Effector memory CD4-positive, alpha-beta T cell (primary cell): ENCODE measurements at places on chromosomes 7 and 10.

- H3K27me3 ChIP-seq, result no peaks in the 10 kb centered on the region
- no peak for DNase-seq
- H3K27ac ChIP-seq, result no peak overlapping the region
These were observed 7.2 kb upstream of the MBL2 start for GRCh38 chr10:52779541-52780390.

- H3K4me1 ChIP-seq, result no peaks in the 10 kb centered on the region
- H3K27me3 ChIP-seq, result no peaks in the 10 kb centered on the region
- H3K36me3 ChIP-seq, result no peaks in the 10 kb centered on the region
- no peak for DNase-seq
- no peak overlapping the region for H3K27ac ChIP-seq
These were observed 48.0 kb upstream of the ZNF365 start for GRCh38 chr10:62326176-62326575.

GRCh38 chr7:138590154-138590553 lies 111.0 kb downstream of the SVOPL start:
- DNase-seq, result no peak
- H3K4me3 ChIP-seq, result no peak overlapping the region
- no peaks in the 10 kb centered on the region for H3K27me3 ChIP-seq
- no peak overlapping the region for H3K27ac ChIP-seq
- peaks cover 6% of the 10 kb centered on the region for H3K36me3 ChIP-seq

- H3K36me3 ChIP-seq, result peaks cover 4% of the 10 kb centered on the region
- DNase-seq, result no peak
- H3K27ac ChIP-seq, result no peak overlapping the region
- no peaks in the 10 kb centered on the region for H3K4me1 ChIP-seq
- no peak overlapping the region for H3K4me3 ChIP-seq
These were observed 78.6 kb downstream of the LCOR start for GRCh38 chr10:96910488-96911395.

DNA sequence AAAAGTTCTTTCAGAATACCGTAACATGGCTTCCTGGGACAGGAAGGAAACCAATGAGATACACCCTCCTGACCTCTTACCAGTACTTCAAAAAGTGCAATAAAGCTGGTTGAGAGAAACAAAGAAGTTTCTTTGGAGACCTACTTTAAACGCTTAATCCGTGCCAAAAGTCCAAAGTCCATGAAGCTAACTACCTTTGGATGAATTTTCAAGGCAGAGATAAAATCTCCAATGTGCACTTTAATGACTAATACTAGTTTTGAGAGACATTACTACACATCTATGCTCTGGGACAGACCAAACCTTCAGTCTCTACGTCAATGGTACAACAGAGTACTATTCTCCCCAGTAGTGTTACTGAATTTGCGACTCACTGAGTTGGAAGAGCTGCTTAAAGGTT lies 46.1 kb downstream of the UBE2H start:
- no peaks in the 10 kb centered on the region for H3K36me3 ChIP-seq
- peaks cover 62% of the 10 kb centered on the region for H3K4me1 ChIP-seq
- DNase-seq, result no peak
- no peaks in the 10 kb centered on the region for H3K27me3 ChIP-seq

DNA sequence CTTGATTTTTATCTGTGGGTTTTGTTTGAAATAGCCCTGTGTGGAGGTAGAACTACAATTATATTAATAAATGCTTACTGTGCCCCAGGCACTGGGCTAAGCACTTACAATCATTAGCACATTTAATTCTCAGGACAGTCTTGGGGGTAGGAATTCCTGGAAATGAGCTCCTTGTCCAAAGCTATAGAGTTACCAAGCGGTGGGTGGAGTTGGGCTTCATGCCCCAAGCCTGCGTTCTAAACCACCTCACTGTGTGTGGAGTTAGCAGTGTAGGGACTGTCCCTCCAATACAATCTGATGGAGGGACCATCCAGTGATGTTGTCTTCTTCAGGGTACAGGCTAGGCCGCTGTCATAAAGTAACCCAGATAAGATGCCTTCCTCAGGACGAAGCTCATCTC lies 49.7 kb downstream of the PALD1 start:
- no peak overlapping the region for H3K4me3 ChIP-seq
- H3K4me1 ChIP-seq, result no peaks in the 10 kb centered on the region
- no peaks in the 10 kb centered on the region for H3K36me3 ChIP-seq
- DNase-seq, result no peak

DNA sequence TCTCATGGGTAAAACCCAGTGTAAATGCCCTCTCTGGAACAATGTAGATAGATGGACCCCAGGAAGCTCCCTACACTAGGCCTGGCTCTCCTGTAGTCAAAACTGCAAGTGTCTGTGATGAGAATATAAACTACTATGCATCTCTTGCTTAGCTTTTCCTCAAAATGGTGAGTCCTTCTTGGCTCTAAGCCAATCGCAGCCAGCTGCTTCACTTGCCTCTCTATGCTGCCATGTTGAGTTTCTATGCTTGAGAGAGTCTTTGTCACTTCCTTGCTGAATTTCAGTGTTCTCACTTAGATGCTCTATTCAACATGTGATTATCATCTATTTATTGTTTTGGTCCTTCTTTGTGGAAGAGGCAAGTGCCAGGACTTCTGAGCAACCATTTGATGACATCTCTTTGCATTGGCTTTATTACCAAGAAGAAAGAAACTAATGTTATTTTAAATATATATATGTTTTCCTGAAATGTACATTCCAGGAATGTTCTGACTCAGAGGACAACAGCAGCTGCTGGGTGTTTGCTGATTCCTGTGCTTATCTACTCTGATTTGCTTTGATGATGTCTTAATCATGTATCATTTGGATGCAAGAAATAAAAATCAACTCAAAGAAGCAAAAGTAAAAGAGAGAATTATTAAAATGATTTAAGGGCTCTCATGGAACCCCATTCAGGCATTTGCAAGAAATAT lies 16.6 kb downstream of the TAS2R40 start:
- peaks cover 3% of the 10 kb centered on the region for H3K4me1 ChIP-seq
- H3K27ac ChIP-seq, result no peak overlapping the region
- H3K36me3 ChIP-seq, result no peaks in the 10 kb centered on the region
- no peaks in the 10 kb centered on the region for H3K27me3 ChIP-seq
- no peak for DNase-seq
- H3K4me3 ChIP-seq, result no peak overlapping the region

- no peak overlapping the region for H3K4me3 ChIP-seq
- H3K36me3 ChIP-seq, result no peaks in the 10 kb centered on the region
- no peaks in the 10 kb centered on the region for H3K4me1 ChIP-seq
- no peak for DNase-seq
These were observed 438.1 kb downstream of the SUGCT start for GRCh38 chr7:40572810-40573465.

- H3K36me3 ChIP-seq, result no peaks in the 10 kb centered on the region
- no peak overlapping the region for H3K4me3 ChIP-seq
- DNase-seq, result no peak
- H3K27me3 ChIP-seq, result no peaks in the 10 kb centered on the region
- no peaks in the 10 kb centered on the region for H3K4me1 ChIP-seq
- no peak overlapping the region for H3K27ac ChIP-seq
These were observed 39.7 kb downstream of the SP8 start for GRCh38 chr7:20747001-20747400.

GRCh38 chr10:99796928-99797327 lies 14.5 kb downstream of the ABCC2 start:
- no peak overlapping the region for H3K4me3 ChIP-seq
- no peak overlapping the region for H3K27ac ChIP-seq

GRCh38 chr10:79555354-79556309 lies 4.6 kb downstream of the SFTPA2 start:
- no peaks in the 10 kb centered on the region for H3K4me1 ChIP-seq
- no peak for DNase-seq
- H3K36me3 ChIP-seq, result no peaks in the 10 kb centered on the region

GRCh38 chr10:57791546-57791945 lies 476.1 kb downstream of the IPMK start:
- H3K36me3 ChIP-seq, result no peaks in the 10 kb centered on the region
- no peaks in the 10 kb centered on the region for H3K4me1 ChIP-seq
- DNase-seq, result no peak
- H3K27ac ChIP-seq, result no peak overlapping the region

DNA sequence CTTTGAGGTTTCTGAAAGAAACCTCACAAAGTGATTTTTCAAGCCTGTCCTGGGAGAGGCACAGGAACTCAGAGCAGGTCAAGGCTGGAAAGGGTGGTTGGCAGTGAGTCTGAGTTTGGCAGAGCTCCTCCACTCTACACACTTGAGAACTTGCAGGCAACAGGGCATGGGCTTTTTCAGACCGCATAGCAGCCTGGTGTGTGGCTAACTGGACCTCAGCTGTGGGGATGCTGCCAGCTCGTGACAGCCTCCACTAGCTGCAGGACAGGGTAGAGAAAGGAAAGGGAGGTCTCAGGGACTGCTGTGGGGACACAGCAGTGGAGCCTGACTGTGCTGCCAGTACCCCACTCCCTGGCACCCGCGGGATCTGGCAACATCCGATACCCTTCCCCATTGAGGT lies 2.6 kb downstream of the CDHR1 start:
- no peaks in the 10 kb centered on the region for H3K36me3 ChIP-seq
- no peak for DNase-seq
- no peak overlapping the region for H3K27ac ChIP-seq
- H3K4me1 ChIP-seq, result peaks cover 5% of the 10 kb centered on the region
- H3K4me3 ChIP-seq, result no peak overlapping the region
- peaks cover 16% of the 10 kb centered on the region for H3K27me3 ChIP-seq

- peak overlapping the region; percentile 79 for H3K4me3 ChIP-seq
- H3K36me3 ChIP-seq, result peaks cover 26% of the 10 kb centered on the region
- DNase-seq, result no peak
- H3K27me3 ChIP-seq, result no peaks in the 10 kb centered on the region
- peaks cover 19% of the 10 kb centered on the region for H3K4me1 ChIP-seq
- H3K27ac ChIP-seq, result peak overlapping the region; percentile 58
These were observed 1.6 kb downstream of the ZNF746 start for GRCh38 chr7:149495785-149496641.

DNA sequence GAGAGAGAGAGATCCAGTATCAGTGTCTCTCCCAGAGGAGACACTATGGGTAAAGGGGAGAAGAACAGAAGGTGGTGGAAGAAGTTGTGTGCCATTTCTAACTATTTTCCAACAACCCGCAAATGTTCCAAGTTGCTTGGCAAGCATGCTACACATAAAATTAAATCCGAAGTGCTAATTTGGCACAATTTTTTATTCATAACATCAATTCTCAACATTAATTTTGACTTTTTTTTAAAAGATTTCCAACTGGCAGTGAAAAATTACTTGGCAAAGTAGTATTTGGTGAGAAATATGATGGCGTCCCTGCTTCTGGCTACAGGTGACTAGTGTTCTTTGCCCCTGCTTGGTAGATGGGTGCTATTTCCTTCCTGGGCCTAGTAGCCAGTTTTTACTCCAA lies 622.0 kb downstream of the SORCS1 start:
- no peak for DNase-seq
- H3K4me1 ChIP-seq, result no peaks in the 10 kb centered on the region
- H3K27me3 ChIP-seq, result no peaks in the 10 kb centered on the region
- no peaks in the 10 kb centered on the region for H3K36me3 ChIP-seq

- no peaks in the 10 kb centered on the region for H3K36me3 ChIP-seq
- H3K27ac ChIP-seq, result no peak overlapping the region
- no peak overlapping the region for H3K4me3 ChIP-seq
- no peaks in the 10 kb centered on the region for H3K27me3 ChIP-seq
- DNase-seq, result no peak
These were observed 5.3 kb upstream of the ARHGAP19 start for GRCh38 chr10:97297556-97298222.
